Esophagus squamous epithelium (tissue), 5 donors: ENCODE measurements at places on chromosomes 16 and 17.

DNA sequence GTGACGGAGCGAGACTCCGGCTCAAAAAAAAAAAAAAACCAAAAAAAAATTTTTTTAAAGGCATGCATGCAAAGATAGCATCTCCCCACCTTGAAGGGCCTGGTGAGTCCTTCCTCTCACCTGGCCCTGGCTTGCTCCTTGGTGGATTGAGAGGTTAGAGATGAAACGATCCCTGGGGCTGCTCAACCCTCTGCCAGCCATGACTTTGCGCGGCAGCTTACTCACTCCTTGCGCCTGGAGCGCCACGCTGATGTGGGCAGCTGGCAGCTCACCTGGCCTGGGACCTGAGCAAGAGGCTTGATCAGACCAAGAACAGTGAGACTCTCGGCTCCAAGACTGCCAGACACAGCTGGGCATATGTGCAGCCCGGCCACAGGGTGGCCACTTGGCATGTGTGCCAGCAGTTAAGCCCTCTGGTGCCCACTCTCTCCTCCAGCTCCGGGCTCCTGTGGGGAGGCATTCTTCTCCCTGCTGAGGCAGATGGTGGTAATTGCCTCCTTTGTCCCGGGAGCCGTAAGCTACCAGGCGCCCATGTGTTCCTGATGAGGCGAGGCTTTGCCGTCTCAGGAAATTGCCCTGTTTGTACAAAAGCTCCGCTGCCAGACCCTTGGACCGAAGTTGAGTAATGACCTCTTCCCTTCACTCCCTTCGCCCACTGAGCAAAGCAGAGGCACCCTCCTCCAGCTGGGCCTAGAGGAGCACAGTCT lies 5.1 kb upstream of the EVPL start:
- no peak for DNase-seq

GRCh38 chr16:51420247-51420646 lies 269.2 kb upstream of the SALL1 start:
- DNase-seq, result no peak

- no peak for DNase-seq
Observed at GRCh38 chr17:34252444-34253138, 2.5 kb upstream of the CCL2 start.

GRCh38 chr17:65557349-65558310 lies 3.8 kb downstream of the AXIN2 start:
- DNase-seq, result no peak

GRCh38 chr17:72520665-72521303 lies 400.0 kb downstream of the SOX9 start:
- no peak for DNase-seq

- DNase-seq, result no peak
Observed at GRCh38 chr17:41656249-41657023, 32.1 kb upstream of the KRT17 start.

DNA sequence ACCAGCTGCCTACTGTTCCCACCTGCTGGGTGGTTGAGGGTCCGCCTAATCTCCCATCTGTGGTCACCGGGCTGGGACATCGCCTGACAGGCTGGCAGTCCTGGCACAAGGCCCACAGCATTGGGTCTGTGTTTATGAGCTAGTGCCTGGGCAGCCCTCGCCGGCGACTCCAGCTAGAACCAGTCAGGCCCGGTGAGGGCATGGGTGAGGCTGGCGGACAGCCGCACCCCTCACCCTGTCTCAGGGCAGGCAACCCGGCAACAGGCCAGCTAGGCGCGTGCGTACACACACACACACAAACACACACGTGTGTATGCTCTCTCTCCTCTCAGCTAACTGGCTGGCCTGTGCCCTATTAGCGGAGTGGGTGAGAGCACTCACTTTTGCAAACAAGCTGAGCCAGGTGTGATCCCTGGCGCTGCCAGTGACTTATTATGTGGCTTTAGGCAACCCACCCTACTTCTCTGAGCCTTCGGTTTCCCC lies 10.4 kb downstream of the HSD11B2 start:
- DNase-seq, result no peak

GRCh38 chr16:73019457-73020362 lies 28.2 kb downstream of the ZFHX3 start:
- no peak for DNase-seq

- no peak for DNase-seq
Observed at GRCh38 chr16:57422026-57422944, 17.7 kb downstream of the CCL17 start.
